ENCODE measurements at places on chromosomes 16 and 17. TPM values are rescaled to one million over a fixed set of nuclear protein-coding genes. Genes with fewer than 3 reads are reported as not detected.

Gene CD7
- 0.06 TPM for polyA plus RNA-seq

DNA sequence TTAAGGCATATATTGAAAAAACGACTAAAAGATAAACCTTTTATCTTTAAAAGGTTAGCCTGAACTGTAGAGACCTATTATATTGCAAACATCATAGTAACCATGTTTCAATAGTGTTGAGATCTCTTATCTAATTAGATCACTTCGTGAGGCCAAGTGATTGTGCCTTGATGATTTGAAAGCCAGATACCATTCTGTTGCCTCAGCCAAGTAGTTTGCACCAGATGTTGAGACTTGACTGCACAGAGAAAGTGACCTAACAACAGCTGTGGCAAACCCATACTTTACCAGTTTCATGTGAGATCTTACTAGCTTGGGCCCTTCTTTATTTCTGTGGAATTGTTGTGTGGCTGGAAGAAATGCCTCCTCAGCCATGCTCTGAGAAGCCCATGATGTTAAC lies 717.3 kb downstream of the KCNJ2 start:
- no peak for DNase-seq

DNA sequence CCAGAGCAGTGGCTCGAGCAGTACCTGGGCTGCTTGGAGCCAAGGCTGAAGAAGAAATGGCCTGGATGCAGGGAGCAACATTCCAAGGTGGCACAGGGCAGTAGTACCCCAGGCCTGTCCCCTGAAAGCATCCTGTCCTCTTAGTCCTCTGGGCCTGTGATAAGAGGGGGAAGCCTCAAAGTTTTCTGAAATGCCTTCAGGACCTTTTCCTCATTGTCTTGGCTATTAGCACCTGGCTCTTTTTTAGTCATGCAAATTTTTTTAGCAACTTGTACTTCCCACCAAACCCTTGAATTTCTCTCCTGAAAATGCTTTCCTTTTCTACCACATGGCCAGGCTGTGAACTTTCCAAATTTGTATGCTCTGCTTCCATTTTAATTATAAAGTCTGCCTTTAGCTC lies 148.9 kb downstream of the HS3ST2 start:
- DNase-seq, result no peak

- DNase-seq, result no peak
Observed at GRCh38 chr17:42389135-42389417, 834 bp upstream of the STAT3 start.

GRCh38 chr17:38798614-38799500 lies 499 bp downstream of the PIP4K2B start:
- no peak for DNase-seq

DNA sequence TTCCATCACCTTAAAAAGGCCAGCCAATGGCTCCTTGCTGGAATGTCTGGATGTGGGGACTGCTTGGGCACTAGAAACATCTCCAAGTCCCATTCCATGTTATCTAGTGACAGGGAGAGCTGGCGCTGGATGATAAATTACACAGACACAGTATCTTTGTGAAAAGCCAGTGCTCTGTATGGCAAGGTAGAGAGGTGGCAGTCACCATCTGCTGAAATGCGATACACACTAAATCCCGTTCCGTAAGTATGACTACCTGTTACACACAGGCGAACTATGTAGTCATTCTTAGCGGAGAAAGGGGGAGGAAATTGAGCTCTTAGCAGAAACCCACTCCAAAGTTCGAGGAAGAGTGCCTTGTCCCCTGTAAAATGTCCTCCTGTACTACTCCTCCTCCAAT lies 81.0 kb upstream of the MYOCD start:
- no peak for DNase-seq

Gene LGALS3BP
- 102 TPM for polyA plus RNA-seq

Gene FAM20A
- 24.1 TPM for polyA plus RNA-seq

- peak; percentile 84 for DNase-seq
Observed at GRCh38 chr17:27540318-27541101, 84.3 kb downstream of the KSR1 start.

DNA sequence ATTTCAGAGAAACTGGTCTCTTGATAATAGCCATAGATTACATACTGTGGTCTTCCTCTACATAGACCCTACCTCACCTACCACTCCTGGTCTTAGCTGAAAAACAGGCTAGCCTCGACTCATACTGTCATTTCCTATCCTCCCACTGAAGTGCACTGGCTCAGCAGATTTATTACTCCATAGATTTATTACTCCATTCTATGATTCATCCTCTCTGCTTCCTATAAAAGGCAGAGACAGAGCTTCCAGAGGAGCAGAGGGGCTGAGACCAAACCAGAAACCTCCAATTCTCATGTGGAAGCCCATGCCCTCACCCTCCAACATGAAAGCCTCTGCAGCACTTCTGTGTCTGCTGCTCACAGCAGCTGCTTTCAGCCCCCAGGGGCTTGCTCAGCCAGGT lies at the start of gene CCL7:
CCL7 (plus strand) TSS at position 253 of the 400 bp plus-strand sequence; CDS start at position 323, 70 bp downstream.
- DNase-seq, result no peak

GRCh38 chr17:7022781-7023571 lies at the start of gene BCL6B:
Gene BCL6B (plus strand): TSS chr17:7023050. CDS start chr17:7023672, 622 bp downstream.
- DNase-seq, result no peak

GRCh38 chr16:52076332-52076731 lies 470.6 kb downstream of the TOX3 start:
- DNase-seq, result no peak

Gene C17orf78
- polyA plus RNA-seq, result not detected

Gene PPM1E
- 0.04 TPM for polyA plus RNA-seq

Gene OR3A3
- polyA plus RNA-seq, result not detected

Data from BJ (cell line).